ENCODE measurements at places on chromosomes 2 and 18.

GRCh38 chr2:23617167-23617810, 232.3 kb downstream of the KLHL29 start:
- DNase-seq = no peak

- DNase-seq = no peak
Measured at GRCh38 chr2:231470246-231470900, 6.1 kb upstream of the NCL start.

DNA sequence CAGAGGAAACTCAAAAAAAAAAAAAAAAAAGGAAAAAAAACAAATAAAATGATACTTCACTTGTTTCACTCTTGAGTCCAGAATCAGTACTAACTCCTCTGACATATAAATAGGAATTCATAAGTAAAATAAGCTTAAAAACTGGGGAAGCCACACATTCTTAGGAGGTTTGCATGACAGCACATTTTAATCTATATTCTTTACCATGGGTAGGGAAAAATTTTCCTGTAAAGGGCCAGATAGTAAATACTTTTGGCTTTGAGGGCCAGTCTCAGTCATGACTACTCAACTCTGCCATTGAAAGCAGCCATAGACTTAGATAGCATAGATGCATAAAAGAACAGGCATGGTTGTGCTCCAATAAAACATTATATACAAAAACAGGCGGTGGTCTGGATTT, 145.2 kb downstream of the BCL11A start:
- DNase-seq = no peak

GRCh38 chr2:157825885-157826284, 50.2 kb downstream of the ACVR1 start:
- no peak for DNase-seq

- DNase-seq = no peak
Measured at GRCh38 chr18:23020555-23021294, 87.6 kb downstream of the RBBP8 start.

DNA sequence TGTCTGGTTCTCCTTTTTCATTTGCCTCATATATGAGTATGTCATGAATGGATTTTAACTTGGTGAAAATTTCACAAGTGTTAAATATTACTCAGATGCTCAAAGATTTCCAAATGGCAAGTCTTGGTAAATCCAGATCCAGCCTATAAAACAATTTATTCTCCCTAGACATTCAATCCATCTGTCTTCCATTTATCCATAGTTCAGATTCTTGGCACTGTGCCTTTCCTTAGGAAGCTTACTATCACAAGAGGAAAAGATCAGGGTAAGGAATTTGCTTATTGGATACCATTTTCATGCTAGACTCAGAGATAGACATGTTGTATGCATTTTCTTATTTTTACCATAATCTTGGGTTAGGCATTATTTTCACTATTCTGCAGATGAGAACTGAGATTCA, 72.5 kb upstream of the LRRTM1 start:
- no peak for DNase-seq
